ENCODE measurements at places on chromosomes 5 and 9. TPM values are rescaled to one million over a fixed set of nuclear protein-coding genes. Genes with fewer than 3 reads are reported as not detected.

GRXCR2 gene
- total RNA-seq = 0.29 TPM

KIF12 gene
- 101 TPM for total RNA-seq

OMD gene
- 4.1 TPM for total RNA-seq

MEF2C gene
- total RNA-seq = 152 TPM

CDC23 gene
- total RNA-seq = 49.3 TPM

ANKRD18B gene
- 1.6 TPM for total RNA-seq

PCDHGB7 gene
- total RNA-seq = 15.8 TPM

FLT4 gene
- total RNA-seq = 39.1 TPM

C5orf52 gene
- total RNA-seq = not detected

SERF1A gene
- total RNA-seq = 9.1 TPM

IL9 gene
- total RNA-seq = not detected

SIT1 gene
- total RNA-seq = 0.41 TPM

NPR2 gene
- 15.1 TPM for total RNA-seq

IL17B gene
- 13.8 TPM for total RNA-seq

RXRA gene
- 34.7 TPM for total RNA-seq
